Kidney capillary endothelial cell (primary cell): ENCODE measurements at places on chromosomes 5 and 9.
A peak's percentile ranks its signal among the peaks of the same experiment; 100 is the strongest.

DNA sequence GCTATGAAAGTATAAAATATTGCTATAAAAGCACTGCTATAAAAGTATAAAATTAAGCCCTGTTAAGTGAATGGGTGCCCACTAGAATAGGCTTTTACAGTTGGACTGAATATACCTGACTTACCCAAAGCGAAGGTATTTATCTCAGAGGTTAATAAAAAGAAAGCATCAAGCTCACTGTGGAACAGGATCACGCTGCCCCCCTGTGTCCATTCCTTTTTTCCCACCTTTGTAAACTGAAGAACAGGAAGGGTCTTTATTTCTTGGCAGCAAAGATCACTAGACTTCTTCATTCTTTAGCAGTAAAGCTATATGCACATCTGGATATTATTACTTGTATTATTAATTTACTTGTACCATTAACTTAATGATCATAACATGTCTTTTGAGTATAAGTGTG lies 22.1 kb upstream of the PLPP6 start:
- DNase-seq, result peak; percentile 16

- DNase-seq, result no peak
Observed at GRCh38 chr9:135920256-135920930, 13.0 kb upstream of the CAMSAP1 start.

DNA sequence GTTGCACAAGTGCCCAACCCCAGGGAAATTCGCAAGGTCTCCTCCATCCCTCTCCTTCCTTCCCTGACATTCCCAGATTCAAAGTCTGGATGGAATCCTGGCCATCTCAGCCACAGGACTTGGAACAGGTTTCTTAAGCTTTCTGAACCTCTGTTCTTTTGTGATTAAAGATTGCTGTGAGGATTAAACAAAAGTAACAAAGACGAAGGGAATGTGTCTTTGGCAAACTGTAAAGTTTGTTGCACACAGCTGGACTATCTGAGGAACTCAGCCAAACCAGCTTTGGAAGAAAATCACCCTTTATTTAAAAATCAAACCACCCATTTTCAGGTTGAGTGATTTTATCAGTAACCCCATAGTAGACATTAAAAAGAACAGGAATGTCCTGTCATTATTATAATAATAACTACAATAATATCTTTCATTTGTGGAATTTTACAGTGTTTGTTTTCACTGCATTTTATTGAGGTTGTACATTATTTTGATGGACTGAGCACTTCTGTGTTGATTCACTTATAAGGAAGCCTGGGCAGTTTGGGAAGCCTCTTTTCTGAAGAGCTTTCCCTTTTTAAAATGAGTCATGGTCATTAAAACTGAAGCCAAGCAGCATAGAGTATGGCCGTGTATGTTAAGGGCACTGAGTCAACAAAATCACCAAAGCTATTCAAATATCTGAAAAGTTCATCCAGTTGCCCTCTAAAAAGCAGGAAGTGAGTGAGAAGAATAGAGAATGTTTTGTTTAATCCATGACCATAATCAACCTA lies 310.2 kb downstream of the AGTPBP1 start:
- DNase-seq, result peak; percentile 60

DNA sequence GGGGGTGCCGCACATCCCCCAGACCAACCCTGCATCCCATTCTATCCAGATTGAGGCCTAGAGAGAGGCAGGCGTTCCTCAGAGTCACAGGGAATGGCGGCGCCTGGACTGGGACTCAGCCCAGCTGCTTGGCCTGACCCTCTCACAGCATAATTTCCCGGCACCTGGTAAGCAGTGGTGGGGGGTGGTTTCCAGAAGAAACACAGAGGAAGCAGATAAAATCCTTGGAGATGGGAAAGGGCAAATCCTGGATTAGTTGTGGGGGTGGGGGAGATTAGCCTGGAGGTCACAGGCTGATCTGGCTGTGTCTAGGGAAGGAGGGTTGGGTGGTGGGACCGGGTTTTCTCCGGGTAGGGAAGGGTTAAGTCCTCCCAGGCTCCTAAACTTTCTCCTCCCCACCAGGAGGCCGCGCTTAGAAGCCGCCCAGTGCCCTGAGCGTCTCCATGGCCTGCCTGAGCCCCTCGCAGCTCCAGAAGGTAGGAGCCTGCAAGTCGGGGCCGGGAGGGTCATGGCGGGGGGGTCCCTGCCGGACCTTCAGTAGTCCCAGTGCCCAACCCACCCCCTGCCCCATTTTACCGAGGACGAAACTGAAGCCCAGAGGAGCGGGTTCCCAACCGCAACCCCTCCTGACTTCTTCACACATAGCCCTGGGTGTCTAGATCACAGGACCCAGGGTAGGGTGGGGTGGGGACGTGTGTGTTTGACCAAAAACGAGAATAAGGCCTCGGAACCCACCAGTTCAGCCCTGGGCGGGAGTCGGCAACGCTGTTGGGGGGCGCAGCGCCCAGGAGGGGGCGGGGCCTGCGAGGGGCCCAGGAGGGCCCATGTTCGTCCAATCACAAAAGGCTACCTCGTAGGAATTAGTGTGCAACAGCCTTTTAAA lies 1.3 kb downstream of the PHYHD1 start:
- no peak for DNase-seq

DNA sequence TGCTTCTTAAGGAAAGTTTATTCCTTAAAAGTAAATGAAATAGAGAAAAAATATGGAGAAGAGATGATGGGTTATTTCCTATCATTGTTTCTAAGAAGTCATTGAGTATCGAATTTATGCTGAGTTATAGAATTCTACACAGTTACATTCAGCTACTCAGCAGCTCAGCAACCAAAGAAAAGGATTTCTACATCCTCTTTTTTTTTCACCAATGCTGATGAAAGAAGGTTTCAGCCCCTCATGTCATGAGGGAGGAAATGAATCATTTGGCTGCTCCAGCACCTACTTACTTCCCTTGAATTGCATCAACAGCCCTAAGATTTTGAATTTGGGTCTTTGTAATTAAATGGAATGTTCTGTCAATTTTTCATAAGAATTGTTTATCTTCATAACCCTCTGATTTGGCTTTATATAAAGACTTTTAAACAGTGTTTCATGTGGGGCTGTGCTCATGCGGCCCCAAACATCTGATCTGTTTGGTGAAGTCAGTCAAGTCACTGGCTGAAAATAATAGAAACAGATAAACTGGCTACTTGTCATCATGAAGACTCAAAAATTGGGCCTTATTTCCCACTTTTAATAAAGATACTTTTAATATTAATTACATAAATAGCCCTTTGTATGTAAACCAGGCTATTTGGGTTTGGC lies 18.5 kb upstream of the SNX2 start:
- DNase-seq, result peak; percentile 40

- no peak for DNase-seq
Observed at GRCh38 chr5:36066540-36067210, at the start of gene UGT3A2. Gene UGT3A2, minus strand, starts transcription at chr5:36066882. Its CDS starts 93 bp downstream, at chr5:36066789.

DNA sequence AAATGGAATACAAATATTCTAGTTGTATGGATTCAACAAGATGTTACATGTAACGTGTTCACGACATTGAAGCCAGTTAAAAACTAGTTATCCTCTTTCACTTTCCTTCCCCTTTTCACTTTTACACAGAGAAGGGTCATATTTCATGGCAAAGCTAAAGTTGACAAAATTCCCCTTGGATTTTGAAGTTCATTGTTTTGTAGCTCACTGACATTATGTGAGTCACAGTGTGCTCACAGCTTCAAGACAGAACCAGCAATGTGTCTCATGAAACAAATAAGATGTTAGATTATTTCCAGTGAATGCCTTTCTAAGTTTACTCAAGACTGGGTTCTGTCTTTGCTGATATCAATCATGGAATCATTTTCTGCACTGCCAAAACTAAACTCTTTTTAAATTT lies 535.5 kb upstream of the GRIN3A start:
- no peak for DNase-seq

- DNase-seq, result peak; percentile 42
Observed at GRCh38 chr9:120928483-120929228, 2.1 kb upstream of the TRAF1 start.

DNA sequence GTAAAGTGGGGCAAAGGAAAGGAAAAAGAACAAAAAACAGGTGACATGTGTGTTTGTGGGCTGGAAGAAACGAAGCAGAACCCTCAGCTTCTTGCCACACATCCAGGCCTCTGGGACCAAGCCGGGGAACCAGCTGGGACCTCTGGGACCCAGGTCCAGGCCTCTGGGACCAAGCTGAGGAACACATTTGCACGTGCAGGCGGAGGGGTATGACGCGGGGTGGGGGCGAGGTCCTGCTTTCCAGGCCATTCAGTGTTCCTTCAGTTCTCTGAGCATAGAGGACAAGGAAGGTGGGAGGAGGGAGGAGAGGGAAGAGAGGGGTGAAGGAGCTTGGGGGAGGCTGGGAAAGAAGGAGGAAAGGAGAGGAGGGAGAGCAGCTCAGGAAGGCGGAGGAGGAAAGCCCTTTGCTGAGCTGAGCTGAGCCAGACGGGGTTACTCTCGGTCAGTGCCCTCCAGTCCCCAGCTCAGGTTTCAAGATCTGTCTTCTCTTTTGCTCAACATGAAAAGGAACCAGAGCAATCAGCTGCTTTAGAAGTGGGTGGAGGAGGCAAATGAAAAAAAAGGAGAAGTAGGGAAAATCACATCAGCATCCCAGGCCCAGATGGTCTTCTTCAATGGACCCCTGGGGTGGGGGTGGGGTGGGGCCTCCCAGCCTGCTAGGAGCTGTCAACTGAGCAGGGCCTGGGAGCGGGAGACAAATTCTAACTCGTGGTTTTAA lies 59.1 kb downstream of the ABCA1 start:
- DNase-seq, result no peak

DNA sequence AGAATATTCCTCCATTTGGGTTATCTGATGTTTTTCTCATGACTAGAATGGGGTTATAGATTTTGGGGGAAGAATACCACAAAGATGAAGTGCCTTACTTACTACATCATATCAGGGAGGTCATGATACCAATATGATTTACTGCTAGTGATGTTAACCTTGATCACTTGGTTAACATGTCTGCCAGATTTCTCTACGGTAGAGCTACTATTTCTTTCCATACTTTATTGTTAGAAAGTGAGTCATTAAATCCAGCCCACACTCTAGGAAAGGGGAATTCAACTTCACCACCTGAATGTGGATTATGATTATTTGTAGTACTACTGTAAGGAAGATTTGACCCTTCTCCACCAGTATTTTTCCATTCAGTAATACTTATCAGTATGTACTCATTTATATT lies 64.7 kb downstream of the UBE2R2 start:
- no peak for DNase-seq

DNA sequence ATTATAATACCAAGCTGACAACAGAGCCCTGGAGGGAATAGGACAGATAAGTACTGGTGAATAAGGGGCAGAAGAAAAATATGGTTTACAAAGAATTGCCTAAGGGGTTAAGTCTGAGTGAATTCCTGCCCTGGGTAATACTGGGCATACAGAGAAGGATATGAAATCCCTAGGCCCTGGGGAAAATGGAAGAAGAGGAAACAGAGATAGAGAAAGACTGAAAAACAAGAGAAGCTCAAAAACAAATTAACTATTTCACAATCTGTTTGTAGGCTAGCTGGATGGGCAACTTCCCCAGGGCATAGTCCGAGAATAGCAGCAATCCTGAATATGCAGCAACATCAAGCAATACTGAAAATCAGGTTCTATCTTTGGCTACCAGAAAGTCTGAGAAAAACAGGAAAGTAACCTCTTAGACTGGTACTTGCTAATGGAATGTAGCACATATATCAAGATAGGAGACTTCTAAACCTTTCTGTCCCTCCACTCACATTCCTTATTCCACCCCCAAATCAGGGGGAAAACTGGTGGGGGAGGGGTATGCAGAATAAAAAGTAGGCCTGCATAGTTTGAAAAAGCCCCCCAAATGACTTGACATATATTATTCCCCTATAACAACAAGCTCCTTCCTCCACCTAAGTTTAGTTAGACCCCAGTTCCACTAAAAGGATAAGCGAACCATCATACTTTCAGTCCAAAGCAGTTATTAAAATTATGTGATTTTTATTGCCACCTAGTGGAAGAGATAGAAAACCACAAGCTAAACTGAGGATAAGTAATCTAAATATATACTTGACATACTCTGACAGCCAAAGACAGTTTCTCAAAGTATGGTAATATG lies 20.6 kb downstream of the SLC38A9 start:
- DNase-seq, result peak; percentile 51

DNA sequence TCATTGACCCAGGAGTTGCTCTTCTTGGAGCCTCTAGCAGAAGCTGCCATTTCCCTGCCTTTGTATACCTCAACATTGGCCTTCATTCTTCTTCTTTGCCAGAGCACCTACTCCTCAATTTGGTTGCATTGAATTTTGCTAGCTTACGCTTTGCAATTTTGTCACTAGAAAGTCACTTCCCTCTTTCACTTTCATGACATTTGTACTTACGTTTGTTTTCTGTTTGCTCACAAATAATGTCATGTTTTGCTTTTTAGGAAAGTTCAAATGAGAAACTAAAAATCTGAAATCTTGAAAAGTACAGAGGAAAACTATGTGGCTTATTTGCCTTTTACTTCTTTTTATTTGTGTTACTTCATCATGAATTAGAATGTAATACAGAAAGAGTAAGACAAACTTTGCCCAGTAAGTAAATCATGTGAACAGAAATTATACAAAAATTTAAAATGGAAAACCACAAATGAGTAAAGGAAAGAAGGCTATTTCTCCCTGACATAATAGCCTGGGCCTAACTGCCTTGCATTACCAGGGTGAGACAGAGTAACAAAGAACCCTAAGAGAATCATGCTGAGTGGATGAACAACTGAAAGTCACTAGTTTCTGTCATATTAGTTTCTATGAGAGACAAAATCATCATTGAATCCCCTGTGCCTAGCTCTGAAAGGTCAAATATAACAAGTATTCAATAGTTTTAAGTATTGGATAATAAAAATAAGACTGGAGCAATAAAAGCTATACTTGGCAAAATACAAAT lies 7.4 kb upstream of the IFNA1 start:
- no peak for DNase-seq

DNA sequence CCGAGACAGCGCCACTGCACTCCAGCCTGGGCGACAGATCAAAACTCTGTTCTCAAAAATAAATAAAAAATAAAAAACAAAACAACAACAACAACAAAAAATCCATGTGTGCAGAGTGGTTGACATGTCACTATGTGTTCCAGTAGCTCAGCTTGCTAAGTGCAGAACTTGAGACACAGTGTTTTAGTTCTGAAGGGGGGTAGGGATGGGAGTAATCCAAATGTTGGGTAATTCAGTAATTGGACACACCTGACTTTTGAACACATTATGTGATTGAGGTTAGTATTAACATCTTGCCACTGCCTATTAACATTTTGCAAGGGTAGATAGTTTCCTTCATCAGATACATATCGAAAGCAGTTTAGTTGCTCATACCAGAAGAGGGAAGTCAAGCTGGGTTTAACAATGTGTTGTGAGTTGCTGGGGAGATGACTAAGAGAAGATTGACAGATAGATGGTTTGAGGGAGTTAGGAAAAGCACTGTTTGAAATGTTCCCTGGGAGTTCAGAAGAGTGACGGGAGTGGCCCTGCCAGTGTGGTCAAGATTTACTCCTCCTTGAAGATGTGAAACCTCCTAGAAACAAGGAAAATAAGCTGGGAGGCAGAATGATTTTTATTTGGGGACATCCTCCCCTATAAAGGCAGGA lies 928 bp downstream of the HACD4 start:
- peak; percentile 25 for DNase-seq
